SK-N-DZ (cell line): ENCODE measurements at places on chromosomes 3 and 15.

- peak; percentile 31 for DNase-seq
These were observed 112.5 kb downstream of the ADAMTS9 start for GRCh38 chr3:64575211-64575844.

- DNase-seq, result no peak
These were observed 39.4 kb downstream of the WWTR1 start for GRCh38 chr3:149618151-149619123.

GRCh38 chr3:58353722-58354553, 21.2 kb downstream of the PXK start:
- DNase-seq, result no peak

GRCh38 chr15:56654624-56655023, 78.7 kb downstream of the ZNF280D start:
- no peak for DNase-seq

DNA sequence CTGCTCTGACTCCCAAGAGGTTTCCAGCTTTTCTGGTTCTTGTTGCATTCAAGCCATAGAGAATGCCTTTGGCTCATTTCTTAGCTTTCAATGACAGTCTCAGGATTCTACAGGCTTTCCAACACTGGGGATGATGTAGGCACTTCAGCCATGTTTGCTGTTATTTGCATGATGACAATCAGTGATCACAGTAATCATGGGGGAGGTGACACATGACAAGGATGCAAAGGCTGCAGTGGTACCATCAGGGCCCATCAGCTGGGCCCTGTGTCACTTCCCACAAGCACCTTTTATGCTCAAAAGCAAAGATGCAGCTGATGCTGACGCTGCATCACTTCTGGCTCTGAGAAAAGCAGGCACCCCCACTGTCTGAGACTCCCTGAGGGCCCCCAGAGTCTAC, 18.6 kb downstream of the EPHB1 start:
- DNase-seq, result no peak

GRCh38 chr3:57727106-57727505, 29.0 kb upstream of the SLMAP start:
- no peak for DNase-seq

GRCh38 chr3:174153871-174154270, 705.3 kb upstream of the NAALADL2 start:
- no peak for DNase-seq

GRCh38 chr3:135304378-135304777, 509.3 kb downstream of the EPHB1 start:
- no peak for DNase-seq

- DNase-seq, result no peak
These were observed 86.6 kb downstream of the MSL2 start for GRCh38 chr3:136109499-136109898.

DNA sequence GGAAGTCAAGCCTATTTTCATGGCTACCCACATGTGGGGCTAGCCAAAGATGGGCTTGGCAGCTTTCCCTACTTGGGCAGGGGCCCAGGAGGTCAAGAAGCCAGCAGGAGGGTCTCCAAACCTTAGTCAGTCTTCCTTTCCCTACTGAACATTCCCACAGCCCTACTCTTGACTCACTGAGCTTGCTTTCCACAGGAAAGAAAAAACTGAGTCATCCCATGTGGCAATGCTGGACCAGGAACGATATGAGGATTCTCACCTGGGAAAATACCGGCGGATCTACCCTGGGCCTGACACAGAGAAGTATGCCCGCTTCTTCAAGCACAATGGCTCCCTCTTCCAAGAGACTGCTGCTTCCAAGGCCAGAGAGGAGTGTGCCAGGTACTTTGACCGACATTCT, 3.7 kb upstream of the NGRN start:
- no peak for DNase-seq

DNA sequence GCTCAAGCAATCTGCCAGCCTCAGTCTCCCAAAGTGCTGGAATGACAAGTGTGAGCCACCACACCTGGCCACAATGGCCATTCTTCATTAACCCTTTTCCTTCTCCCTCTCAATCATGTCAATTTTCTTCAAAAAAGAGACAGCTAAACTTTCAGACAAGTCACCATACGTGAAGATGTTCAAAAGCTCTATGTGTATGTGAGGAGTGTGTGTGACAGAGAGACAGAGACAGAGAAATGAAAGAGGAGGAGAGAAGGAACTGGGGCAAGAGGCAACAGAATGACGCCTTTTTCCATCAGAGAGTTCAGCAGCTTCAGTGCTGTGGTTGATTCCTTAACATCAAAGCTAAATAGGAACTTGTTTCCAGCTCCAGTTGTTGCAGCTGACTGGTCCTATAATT, 27.4 kb downstream of the OSBPL10 start:
- no peak for DNase-seq

DNA sequence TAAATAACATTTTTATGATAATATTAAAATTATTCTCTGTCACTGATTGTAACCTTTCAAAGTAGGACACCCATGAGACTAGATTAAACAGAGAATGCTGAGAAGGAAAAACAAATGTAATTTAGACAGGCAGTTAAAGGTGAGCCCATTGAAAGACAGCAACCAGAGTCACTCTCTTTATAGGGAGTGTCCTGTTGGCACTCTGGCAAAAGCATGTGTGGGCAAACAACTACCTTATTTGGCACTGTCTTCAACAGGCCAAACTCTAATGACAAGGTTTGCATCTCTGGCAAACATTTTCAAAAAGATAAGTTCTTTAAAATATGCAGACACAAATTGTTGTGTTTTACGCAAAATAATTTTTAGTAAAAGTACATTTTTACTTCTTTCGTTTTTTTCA, 29.8 kb downstream of the NFKBIZ start:
- no peak for DNase-seq

DNA sequence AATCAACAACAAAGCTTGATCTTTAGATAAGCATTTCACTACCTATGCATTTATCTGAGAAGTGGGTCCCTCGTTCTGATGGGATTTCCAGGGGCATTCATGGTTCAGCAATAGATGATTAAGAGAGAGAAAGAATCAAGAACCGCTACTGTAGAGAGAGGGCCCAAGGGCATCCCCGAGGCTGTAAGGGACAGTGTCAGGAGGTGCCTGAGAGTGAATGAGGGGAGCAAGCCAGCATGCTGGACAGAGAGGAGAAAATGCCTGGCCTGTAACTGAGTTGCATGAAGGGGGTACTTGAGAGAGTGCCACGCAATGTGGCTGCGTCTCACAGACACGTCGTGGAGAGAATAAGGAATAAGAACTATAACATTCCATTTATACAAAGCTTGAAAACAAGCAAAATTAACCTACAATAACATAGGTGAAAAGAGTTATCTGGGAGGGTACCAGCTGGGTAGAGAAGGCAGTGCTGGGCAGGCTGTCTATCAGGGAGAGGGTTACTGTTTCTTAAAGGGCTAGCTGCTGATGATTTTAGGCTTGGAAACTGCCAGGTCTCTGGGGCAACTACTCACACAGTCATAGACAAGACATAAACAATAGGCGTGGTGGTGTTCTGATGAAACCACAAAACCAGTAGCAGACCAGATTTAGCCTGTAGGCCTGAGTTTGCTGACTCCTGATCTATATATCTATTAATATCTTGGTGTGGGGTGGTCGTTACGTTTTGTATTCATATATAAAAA, 374.6 kb upstream of the CFAP20DC start:
- DNase-seq, result no peak

GRCh38 chr15:74377831-74378766, 10.7 kb upstream of the CYP11A1 start:
- no peak for DNase-seq

- no peak for DNase-seq
These were observed 139.1 kb downstream of the NSMCE3 start for GRCh38 chr15:29130476-29130875.

GRCh38 chr3:24493746-24494617, 668 bp downstream of the THRB start:
- DNase-seq, result no peak

GRCh38 chr3:146513386-146514051, 30.9 kb downstream of the PLSCR1 start:
- DNase-seq, result no peak

DNA sequence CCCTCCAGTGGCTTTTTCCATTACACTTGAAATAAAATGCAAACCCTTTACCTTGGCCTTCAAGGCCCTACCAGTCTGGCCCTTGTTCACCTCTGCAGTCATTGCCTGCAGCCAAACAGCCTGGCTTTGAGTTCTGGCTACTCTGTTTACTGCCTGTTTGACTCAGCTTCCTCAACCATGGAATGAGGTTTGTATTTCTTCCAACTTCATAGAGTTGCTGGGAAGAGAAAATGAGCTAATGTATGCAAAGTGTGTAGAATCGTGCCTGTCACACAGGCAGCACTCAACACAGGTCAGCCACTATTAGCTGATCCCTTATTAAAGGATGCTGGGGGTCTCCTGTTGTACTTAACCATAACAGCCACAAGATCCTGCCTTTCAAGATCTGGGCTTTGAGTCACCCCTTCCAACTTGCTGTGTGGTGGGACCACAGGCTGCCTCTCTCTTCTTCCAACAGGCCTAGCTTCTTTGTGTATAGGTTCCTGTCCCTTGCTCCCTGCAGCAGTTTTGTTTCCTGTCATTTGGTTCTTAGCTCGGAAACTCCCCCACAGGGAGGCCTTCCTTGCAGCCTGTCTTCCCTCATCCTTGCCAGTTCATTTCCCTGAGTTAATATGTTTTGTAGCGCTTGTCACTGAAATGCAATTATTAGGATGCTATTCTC, 6.4 kb downstream of the MED12L start:
- no peak for DNase-seq

DNA sequence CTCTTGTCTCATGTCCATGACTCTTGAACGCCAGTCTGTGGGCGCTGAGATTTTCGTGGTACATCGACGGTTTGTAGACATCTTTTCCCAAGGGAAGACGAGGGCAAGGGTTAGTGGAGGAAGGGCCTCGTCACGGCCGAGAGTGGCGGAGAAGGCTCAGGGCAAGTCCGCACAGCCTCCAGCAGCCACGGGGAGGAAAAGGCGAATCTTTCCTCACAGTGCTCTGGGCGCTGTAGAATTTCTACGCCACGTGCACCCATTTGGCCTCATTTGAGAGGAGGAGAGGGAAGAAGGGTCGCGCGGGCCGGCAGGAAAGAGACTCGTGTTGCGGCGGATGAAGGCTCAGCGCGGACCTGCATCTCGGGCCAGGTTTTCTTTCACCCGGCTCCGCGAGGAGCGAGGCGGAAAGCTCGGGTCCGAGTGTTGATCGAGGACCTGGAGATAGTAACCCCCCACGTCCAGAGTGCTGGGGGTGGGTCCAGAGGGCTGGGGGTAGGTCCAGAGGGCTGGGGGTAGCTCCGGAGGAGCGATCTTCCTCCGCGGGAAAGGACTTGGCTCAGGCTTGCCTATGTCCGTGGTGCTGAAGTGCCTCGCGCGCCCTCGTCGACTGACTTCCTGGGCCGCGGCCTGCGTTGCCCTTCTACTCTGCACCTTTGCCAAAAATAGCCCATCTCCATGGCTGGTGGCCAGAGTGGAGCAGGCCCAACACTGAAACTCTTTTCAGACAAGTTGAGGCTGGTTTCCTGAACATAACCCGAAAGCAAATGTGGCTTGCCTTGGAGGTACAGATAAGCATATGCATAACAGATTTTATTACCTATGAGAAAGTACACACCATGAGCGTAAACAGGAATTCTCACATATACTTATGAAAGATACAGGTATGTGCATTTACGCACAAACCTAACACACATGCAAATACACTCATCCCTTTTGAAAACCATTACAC, 1.1 kb downstream of the SLC35G2 start:
- DNase-seq, result peak; percentile 72

GRCh38 chr3:43618142-43618541, 3.7 kb downstream of the ANO10 start:
- no peak for DNase-seq

- DNase-seq, result no peak
These were observed 56.2 kb downstream of the FAM43A start for GRCh38 chr3:194741916-194742315.

DNA sequence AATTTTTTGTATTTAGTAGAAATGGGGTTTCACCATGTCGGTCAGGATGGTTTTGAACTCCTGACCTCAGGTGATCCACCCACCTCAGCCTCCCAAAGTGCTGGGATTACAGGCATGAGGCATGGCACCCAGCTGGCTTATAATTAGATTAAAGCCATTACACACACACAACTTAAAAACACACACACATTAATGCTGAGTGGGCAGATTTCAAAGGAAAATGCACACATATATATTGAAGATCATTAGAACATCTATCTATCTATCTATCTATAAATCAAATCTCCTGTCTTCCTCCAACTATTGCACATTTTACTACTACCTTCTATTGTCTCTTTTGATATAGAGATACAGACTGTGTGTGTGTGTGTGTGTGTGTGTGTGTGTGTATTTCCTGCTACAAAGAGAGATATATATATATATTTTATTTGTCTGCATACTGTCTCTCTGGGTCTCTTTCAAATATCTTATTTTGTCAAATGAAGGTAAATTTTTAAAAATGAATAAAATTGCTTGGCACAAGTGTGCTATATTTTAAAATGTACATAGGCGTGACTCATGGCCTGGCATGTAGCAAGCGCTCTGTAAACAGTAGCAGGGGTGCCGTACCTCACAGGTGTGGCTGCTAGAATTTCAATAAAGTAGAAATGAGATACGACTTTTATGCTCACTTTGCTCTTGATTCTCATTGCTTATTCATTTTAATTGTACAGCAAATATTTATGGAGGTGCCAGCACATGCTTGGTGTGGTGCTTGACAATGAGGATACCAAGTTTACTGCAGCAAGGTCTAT, 655.8 kb downstream of the AGBL1 start:
- no peak for DNase-seq

- peak; percentile 47 for DNase-seq
These were observed 246.8 kb upstream of the TOPAZ1 start for GRCh38 chr3:43994657-43995546.

GRCh38 chr3:172194702-172195406, 155.5 kb downstream of the FNDC3B start:
- peak; percentile 15 for DNase-seq

DNA sequence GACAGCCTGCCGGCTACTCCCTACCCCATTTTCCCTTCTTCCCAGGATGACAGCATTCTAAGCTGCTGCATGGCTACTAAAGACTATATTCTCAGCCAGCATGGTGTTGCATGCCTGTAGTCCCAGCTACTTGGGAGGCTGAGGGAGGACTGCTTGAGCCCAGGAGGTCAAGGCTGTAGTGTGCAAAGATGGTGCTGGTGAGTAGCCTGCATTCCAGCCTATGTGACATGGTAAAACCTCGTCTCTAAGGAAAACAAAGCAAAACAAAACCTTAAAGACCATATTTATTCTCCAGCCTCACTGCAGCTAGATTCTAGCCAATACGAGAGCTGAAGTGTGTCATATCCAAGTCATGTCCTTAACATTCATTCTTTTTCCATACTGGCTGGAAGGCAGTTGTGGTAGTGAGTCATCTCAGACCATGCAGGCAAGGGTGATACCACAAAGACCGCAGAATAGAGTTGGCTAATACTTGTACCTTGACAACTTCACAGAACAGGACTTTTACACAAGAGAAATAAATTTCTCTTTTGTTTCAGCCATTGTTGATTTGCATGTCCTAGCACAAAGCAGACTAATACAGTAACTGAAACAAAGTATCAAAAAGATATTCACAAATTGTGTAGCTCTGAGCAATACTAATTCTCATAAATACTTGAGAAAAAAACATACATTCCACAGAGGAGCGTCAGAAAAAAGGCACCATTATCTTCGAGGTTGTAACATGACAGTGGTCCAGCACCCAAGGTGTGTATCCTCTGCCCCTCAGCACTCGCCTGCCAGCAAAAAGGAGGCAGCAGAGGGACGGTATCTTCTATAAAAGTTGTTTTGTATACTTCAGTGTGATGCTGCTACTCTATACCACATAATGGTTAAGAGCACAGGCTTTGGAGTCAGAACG, 14.8 kb downstream of the PBRM1 start:
- no peak for DNase-seq

GRCh38 chr3:7025581-7026300, 164.8 kb downstream of the GRM7 start:
- DNase-seq, result no peak
